Activated T-helper 2 cell treated with anti-CD3 and anti-CD28 coated beads, Interferon-gamma antibody, Interleukin-2, Interleukin-4, amounts not matched to agents 10 μg/mL and 5 μg/mL and 100 μg/mL, durations not matched to agents 14 hours and 24 hours and 36 hours (primary cell): ENCODE measurements at places on chromosomes 7 and 10.

GRCh38 chr10:47405857-47406547, 21.9 kb upstream of the ZNF488 start:
- no peak for DNase-seq

GRCh38 chr7:115940460-115941060, 90.0 kb downstream of the TFEC start:
- no peak for DNase-seq

- DNase-seq, result no peak
Measured at GRCh38 chr10:61905837-61906561, 4.5 kb downstream of the ARID5B start.

GRCh38 chr7:89914711-89915110, 239.6 kb upstream of the STEAP1 start:
- DNase-seq, result no peak

- DNase-seq, result no peak
Measured at GRCh38 chr7:930975-931758, 23.3 kb downstream of the ADAP1 start.

DNA sequence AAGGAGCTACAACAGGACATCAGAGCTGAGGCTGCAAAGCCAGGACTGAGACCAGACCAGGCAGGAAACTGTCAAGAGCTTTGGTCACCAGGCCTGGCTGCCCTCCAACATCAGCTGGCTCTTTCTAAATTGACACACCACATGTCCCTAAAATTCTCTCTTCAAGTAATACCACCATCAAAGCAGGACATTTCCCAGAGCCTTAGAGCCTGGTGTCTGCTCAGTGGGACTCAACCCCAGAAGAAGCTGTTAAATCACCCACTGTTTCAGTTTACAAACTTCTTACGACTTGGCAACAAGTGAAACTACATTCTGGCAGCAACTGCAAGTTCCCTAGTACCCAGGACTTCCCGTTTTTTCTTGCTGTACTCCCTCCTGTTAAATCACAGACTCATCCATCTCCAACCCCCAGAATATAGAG, 3.8 kb upstream of the IL6 start:
- no peak for DNase-seq

- no peak for DNase-seq
Measured at GRCh38 chr7:45711161-45711490, 137.0 kb downstream of the ADCY1 start.

DNA sequence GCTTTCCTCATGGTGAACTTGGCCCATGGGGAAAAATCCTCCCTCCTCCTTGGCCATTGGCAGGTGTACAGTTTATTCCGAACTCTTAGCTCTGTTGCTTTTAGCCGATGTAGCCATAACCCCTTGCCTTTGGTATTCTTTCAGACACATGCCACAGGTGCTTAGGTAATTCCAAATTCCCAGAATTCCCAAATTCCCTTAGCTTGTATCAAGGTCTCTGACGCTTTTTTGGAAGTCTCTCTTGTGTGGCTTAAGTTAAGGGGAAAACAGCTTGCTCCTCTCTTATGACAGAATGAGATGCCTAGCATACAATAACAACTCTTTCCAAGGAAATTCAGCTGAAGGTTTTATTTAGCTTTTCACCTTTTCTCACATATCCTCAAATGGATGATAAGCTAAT, 68.0 kb downstream of the SUGCT start:
- DNase-seq, result no peak

DNA sequence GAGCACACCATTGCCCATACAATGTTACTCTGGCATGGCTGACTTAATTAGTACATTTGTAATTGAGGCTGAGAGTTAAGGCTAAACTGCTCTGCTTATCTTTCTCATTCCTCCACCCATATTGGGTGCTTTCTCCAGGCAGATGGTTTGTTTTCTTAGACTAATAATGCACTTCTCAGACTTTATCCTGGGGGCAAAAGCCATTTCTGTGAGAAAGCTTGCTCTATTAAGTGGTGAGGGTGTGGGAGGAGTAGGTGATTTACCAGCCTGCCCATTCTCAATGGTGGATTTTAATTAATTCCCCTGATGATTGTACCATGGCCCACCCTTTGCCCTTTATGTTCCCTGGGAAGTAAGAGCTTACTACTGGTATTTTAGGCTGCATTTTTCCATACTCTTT, 174.8 kb downstream of the FOXP2 start:
- no peak for DNase-seq

DNA sequence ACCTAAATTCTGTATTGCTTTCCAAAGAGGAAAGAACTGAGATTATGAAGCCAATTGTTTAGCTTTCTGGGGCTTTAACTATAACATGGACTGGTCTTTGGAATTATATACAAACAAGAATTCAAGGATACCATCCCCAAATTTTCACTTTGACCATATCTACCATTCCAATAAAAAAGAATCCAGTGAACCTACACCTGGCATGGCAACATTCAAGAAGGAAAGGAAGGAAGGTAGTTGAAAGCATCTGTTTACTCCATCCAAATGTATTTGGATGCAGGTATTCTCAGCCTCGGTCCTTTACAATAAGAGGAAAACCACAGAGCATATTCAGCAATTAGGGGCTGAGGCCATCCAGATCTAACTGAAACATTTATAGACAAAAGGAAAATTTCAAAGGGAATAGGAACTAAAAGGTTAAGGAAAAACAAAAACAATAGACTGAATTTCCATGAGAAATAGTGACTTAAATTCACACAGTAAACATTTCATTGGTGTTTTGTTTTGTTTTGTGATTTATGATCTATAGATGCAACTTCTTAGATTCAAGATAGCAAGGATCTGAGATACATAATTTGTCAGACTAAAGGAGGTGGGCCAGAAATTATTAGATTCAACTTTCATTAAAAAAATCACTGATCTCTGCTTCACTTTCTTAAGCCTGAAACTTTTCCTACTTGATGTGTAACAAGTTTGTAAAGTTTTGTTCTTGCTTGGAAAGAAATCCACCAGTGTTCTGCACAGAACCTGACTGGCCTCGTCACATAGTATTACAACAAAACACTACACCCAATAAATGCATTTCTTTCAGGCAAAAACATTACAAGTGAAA, 12.7 kb downstream of the SKIDA1 start:
- no peak for DNase-seq

DNA sequence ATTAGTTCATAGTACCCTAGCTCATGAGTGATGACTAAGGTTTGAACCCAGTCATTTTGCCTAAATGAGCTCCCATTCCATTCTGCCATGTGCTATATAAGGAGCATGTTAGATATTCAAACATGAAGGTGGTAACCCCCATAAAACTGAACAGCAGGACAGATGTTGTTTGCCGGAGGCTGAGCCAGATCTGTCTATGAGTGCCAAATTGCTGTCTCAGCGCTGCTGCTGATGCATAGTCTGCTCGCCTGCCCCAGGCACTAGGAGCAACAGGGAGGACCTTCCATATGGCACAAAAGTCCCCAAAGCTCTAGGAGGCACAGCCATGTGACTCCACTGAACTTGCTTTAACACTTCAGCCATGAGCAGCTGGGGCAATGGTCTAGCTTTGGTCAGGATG, 466.0 kb upstream of the GHITM start:
- DNase-seq, result no peak

DNA sequence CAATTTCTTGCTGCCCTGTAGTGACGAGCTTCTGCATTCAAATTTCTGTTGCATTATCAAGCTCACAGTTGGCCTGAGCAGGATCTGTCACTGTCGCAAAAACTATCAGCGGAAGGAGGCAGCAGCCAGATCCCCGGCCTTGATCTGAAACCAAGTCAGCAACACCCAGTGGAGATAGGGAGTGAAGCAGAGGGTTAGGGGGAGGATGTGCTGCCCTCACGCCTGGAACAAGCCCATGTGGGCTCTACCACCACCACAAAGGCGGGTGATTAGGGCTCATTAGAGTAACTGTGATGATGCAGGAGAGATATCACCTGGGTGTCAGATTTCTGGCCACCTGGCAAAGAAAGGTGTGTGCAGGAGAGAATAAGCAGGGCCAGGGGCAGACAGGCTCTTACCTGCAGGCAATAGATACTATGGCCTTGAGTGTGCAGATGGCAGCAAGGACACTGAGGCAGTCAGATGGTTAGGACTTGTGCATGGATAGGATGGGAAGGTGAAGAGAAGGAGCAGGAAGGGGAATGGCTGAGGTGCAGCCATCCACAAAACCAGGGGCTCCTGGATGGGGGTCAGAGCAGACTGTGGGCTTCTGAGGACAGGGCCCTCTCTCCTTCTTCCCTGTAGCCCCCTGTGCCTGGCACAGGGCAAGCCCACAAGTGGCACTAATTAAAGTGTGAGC, 417.3 kb downstream of the RPS24 start:
- no peak for DNase-seq

DNA sequence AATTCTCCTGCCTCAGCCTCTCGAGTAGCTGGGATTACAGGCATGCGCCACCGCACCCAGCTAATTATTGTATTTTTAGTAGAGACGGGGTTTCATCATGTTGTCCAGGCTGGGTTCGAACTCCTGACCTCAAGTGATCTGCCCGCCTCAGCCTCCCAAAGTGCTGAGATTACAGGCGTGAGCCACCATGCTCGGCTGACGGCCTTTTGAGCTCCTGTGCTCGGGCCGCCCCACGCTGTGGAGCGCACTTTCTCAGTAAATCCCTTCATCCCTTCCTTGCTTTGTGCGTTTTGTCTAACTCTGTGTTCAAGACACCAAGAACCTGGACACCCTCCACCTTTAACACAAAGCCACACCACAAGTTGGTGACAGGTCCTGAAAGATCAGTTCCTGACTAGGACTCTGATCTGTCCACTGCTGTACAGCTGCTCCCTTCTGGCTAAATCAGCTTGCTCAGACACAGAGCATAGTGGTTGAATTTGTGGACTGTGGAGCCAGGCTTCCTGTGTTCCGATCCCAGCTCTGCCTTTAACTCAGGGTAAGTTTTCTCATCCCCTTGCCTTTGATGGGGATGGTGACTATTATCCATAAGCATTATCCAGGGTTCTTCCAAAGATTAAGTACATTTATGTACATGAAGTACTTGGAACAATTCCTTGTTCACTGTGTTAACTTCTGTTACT, 20.1 kb downstream of the CHST3 start:
- DNase-seq, result no peak

DNA sequence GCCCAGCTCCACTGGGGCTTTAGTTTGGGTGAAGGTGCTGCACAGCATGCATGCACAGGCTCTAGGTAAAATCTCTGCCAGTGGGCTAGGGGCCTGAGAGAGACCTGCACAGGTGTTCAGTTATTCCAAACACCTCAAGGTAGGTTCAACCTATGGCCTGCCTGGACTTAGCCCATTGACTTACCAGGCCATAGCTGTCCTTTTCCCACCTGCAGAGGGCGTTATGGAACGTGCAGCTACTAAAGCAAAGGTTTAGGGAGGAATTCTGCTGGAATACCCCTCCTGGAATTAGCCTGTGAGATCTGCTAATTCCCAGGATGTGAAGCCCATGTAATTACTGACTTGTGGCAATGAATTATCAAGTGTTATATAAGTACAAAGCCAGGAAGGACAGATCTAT, 3.6 kb downstream of the VWC2 start:
- DNase-seq, result no peak

DNA sequence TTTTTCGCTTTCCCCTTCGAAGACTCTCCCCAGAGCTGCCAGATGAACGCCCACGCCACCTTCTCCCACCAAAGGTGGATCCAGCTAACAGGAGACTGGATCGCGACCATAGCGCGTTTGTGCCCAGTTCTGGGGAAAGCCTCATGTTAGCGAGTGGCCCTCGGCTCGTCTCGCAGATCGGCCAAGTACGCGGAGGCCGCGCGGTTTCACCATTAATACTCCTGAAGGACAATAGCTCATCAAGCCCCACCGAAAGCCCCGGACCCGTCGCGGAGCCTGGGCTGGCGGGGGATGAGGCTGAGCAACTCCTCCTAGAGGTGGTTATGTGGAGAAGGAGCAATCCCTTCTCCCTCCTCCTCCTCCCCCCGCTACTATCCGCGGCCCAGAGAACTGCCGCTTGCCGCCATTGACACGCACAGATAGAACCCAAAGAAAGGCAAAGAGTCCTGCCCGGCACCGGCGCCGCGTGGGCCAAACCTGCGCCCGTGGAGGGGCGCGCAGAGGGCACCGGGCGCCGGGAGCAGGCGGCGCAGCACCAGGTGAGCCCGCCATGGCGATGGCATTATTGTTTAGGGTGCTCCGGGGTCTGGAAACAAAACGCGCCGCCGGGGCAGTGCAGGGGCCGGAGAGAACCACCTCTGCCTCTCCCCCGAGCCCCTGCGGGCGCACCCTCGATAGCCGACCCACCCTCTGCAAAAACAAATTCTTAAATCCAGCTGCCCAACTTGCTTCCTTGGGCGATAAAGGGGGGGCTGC, at the start of gene MACROH2A2:
Gene MACROH2A2 (plus strand): TSS at position 385 of the 756 bp plus-strand sequence. CDS start 22,813 bp downstream, outside the sequence.
- no peak for DNase-seq

DNA sequence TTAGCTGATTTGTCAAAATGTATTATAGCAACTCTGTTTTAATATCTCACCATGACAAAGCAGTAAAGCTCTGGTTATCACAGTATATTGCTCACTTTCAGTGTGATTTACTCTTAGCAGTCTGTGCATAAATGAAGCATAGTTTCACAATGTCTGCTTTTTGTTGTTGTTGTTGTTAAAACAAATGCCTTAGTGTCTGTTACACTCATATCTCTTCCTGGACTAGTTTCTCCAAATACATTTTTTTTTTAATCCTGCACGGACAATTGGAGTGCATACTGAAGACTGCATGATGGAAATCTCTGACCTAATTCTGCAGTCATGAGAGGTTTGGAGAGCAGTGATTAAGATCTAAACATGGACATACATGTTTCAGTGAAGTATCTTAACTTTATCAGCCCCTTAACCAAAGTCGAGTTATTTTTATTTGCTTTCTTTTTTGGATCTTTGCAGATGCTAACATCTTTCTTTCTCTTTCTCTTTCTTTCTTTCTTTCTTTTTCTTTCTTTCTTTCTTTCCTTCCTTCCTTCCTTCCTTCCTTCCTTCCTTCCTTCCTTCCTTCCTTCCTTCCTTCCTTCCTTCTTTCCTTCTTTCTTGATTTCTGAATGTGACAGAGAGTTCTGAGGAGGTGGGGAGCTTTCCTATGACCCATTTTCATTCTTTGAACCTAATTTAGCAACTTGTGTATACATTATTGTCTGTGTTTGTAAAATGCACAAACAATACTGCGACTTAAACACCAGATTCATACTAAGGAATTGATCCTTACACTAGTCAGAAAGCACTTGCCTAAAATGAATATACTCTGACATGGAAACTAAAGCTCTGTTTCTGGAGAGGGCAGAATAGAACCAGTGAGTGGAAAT, 161.5 kb upstream of the AGR3 start:
- no peak for DNase-seq

DNA sequence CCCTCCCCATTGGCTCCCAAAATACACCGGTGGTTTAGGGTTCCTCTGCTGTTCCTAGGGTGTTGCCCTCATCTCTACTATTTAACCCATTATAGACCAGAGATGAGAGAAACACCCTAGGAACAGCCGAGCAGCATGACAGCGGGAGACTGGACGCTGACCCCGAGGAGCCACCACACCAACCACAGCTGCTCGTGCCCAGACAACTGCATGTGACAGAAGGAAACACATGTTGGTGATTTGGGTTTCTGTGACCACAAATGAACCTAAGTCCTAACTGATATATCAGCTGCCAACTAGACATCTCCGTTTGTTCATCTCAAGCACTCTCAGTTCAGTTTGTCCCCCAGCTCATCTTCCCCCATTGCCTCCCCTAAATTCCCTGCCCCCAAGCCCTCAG, 13.4 kb downstream of the CFAP43 start:
- no peak for DNase-seq

- no peak for DNase-seq
Measured at GRCh38 chr7:1041551-1042491, 2.5 kb upstream of the GPR146 start.

GRCh38 chr7:111642373-111642772, 80.1 kb upstream of the IMMP2L start:
- DNase-seq, result no peak

- no peak for DNase-seq
Measured at GRCh38 chr10:61779950-61780659, 117.4 kb downstream of the CABCOCO1 start.
